Fibroblast of skin of scalp (primary cell): ENCODE measurements at places on chromosomes 3 and 15.
A peak's percentile ranks its signal among the peaks of the same experiment; 100 is the strongest.

- no peak for DNase-seq
Observed at GRCh38 chr15:65044724-65045481, at the start of gene SLC51B. Gene SLC51B (plus strand): TSS chr15:65045387. CDS start chr15:65050005, 4,618 bp downstream.

DNA sequence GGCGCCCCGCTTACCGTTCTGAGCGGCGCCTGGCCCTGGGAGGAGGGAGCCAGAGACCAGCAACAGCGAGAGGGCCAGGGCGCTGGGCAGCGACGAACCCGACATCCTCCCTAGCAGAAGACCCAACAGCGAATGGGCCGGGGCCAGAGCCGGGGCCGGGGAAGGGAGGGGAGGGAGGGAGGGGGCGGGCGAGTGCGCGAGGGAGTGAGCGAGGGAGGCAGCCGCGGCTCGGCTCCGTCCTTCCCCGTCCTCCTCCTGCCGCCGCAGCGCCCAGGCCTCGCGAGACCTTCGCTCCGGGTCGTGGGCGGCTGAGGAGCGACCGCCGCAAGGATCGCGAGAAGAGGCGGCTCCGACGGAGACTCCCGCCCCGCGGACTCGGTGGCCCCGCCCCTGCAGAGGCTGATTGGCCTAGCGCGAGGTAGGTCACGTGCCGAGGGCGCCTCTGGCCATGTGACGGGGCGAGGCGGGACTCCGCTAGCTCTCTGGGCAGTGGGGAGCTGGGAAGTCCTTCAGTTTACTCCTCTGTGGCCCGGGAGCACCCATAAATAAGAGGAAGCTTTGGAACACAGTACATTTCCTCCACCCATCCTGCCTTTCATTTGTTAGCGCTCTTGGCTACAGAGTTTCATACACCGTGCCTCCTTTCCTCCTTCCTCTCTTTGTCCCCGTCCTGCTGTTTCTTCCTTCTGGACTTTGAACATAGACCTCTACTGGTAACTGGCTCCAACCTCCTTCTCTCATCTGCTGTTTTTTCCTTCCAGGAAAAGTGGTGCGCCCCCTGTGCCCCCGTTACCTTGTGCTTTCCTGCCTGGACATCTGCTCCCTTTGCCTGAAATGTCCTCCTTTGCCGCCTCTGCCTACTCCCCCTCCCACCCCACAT is at the start of gene NPTN:
Gene NPTN, minus strand, starts transcription at position 279 of the 880 bp plus-strand sequence. Its CDS starts 174 bp downstream, at position 105.
- DNase-seq, result peak; percentile 98

DNA sequence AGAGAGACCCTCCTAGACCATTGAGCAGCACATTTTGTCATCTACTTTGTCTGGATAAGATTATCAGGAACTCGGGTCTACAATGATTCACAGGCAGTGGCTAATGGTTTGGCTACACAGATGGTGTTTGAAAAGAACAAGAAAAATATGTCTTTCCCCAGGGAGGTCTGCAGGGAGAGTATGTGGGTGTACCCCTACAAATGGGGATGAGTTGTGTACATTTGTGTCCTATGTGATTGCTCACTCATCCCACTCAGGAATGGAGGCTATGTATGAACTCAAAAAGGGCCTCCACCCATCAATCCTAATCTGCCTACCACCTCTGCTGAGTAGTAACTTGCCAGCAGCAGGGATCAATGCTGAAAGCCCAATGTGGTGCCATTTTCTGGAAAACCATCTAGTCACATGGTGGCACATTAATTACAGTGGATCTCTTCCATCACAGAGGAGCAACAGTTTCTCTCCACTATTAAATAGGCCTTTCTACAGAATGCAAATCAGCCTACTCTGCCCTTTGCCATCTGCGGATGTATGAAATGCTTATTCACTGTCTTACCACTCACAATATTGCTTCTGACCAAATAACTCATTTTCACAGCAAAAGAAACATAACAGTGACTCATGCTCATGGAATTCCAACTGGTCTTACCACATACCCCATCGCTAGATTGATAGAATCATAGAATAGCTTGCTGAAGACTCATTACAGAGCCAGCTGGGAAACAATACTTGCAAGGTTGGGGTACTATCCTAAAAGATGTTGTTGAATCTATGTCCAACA is 48.3 kb upstream of the TRIM42 start:
- DNase-seq, result peak; percentile 93

DNA sequence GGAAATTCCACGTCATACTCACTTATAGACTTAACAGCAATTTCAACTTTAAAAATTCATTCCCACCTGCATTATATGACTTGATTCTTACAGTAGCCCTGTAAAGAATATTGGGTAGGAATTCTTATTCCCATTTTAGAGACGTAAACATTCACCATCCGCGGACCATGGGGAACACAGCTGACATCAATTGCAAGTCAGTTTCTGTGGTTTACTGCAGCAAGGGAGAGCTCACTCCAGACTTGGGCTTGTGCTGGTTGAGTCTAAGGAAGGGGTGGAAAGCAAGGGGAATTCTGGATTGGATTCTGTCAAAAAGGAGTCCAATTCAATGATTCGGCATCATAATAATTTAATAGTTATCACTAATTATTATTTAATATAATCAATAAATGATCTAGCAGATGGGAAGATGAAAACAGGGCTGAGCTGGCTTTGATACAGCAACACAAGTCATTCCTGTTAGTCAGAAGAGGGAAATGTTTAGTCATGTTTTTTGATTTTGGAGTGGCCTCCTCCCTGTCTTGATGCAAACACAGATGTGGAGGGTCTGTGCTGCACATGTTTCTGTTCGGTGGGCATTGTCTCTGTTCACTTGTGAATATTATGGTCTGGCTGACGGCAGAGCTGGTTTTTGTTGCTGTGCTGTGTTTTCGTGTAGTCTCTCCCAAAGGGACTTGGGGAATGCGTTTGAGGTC is 9.7 kb downstream of the LIPC start:
- peak; percentile 79 for DNase-seq

- DNase-seq, result no peak
Observed at GRCh38 chr3:197149-197827, 725 bp downstream of the CHL1 start.
